ENCODE measurements at places on chromosomes 11 and 22.

GRCh38 chr11:95507794-95508193 lies 276.8 kb upstream of the SESN3 start:
- no peak for DNase-seq

GRCh38 chr11:68447015-68447801 lies 13.3 kb upstream of the PPP6R3 start:
- DNase-seq: no peak

- no peak for DNase-seq
Observed at GRCh38 chr11:13672576-13673210, 4.2 kb downstream of the FAR1 start.

- DNase-seq: no peak
Observed at GRCh38 chr22:46738647-46739093, 618 bp upstream of the CERK start.

- no peak for DNase-seq
Observed at GRCh38 chr11:78350091-78350645, 67.5 kb downstream of the GAB2 start.

DNA sequence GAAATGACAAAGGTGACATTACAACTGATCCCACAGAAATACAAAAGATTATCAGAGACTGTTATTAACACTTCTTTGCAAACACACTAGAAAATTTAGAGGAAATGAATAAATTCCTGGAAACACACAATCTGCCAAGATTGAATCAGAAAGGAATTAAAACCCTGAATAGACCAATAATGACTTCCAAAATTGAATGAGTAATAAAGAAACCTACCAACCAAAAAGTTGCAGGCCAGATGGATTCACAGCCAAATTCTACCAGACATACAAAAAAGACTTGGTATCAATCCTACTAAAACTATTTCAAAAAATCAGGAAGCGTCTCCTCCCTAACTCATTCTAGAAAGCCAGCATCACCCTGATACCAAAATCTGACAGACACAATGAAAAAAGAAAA lies 17.2 kb downstream of the RAB38 start:
- no peak for DNase-seq

- DNase-seq: no peak
Observed at GRCh38 chr11:2796091-2796490, 89.5 kb downstream of the CDKN1C start.

GRCh38 chr22:23080613-23081290 lies 10.4 kb downstream of the GNAZ start:
- DNase-seq: no peak

DNA sequence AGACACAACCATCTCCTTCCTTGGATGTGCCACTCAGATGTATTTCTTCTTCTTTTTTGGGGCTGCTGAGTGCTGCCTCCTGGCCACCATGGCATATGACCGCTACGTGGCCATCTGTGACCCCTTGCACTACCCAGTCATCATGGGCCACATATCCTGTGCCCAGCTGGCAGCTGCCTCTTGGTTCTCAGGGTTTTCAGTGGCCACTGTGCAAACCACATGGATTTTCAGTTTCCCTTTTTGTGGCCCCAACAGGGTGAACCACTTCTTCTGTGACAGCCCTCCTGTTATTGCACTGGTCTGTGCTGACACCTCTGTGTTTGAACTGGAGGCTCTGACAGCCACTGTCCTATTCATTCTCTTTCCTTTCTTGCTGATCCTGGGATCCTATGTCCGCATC lies 489 bp downstream of the OR10A4 start:
- no peak for DNase-seq

DNA sequence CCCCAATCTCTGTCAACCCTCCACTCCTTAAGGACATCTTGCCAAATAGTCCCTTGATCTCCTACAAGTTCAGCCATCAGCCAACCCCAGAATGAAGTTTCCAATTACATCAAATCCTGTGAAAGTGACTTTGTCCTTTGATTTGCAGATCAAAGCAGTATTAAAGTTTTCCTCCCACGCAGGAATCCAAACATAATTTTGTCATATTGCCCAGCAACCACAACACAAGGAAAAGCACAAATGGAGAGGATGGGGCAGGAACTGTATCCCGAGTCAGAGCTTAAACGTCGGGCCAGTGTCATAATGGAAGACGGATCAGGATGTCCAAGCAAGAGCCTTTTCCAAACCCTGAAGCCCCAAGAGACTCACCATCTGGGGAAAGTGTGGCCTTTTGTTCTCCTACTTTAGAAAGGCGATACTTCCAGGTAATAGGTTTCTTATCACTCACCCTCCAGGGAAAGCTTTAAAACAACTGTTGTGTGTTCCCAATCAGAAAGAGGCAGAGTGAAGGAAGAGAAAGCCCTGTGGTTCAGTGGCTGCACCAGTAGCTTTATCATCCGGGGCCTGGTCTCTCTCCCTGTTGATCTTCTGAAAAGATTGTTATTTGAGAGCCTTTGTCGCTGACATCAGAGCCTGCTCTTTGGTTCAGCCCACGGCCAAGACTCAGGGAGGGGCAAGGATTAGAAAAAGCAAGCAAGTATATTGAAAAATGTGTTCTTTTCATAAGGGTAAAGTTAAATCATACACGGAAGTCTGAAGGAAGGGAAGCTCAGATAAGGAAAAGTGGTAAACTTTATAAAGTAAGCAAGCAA lies 41.7 kb downstream of the EXPH5 start:
- DNase-seq: no peak

DNA sequence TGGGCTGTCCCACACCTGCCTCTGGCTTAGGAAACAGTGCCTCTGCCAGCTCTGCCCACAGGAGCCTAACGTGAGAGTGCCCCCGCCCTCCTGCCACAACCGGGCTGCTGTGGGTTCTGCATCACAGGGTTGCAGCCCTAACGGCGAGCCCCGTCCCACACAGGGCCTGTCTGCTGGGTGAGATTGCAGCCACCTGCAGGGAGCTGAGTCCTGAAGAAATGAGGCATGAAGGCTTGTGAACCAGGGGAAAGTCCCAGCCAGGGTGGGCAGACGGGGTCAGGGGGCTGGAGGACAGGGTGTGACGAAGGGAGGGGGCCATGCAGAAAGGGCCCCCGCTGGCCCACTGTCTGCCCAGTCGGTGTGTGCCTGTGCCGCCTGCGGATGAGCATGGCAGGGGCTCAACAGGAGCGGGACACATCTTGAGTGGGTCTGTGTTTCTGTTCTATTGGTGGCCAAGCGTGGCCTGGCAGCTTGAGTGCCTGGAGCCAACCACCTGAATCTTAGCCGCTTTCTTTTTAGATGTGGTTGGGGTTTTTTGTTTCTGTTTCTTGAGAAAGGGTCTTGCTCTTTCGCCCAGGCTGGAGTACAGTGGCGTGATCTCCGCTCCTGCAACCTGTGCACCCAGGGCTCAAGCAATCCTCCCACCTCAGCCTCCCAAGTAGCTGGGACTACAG lies 38.9 kb downstream of the CTTN start:
- DNase-seq: no peak

DNA sequence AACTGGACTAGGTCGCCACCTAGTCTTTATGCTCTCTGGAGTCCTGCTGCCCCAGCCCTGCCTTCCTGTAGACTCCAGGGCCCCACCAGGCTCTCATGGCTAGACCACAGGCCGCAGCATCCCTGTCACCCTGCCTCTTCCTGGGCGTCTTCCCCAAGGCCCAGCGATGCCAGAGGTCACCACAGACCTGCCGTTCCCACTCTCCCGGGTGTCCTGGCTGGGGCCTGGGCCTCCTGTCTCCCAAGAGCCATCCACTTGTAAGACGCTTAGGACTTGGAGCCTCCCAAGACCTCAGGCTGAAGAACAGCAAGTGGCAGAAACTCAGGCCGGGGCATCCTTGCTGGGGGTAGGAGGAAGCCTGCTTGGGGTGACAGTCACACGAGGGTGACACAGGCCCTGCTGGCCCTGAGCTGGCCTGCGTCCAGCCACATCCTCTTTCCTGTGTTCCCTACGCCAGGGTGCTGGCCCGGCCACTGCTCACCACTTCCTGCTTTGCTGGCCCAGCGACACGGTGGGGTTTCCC lies 2.0 kb upstream of the TCIRG1 start:
- no peak for DNase-seq

GRCh38 chr22:40281717-40282116 lies 64.6 kb upstream of the ADSL start:
- no peak for DNase-seq

- DNase-seq: no peak
Observed at GRCh38 chr22:31321421-31321820, 24.7 kb downstream of the PATZ1 start.

DNA sequence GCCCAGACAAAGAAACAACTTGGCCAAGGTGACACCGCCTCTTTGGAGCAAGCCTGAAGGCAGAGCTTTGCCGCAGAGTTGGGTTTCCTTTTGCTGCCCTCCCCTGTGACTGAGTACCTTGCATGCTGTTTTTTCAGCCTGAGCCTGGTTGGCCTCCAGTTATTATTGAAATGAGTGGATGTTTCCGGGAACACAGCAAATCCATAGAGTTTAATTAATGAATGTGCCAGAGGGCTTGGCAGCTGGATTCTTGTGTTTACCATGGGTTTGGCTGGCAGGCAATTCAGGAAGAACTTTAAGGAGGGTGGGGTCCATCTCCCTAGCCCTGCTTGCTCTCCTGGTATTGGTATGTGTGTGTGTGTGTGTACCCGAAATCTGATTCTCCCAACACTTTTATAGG lies 65.6 kb upstream of the CRYBB3 start:
- no peak for DNase-seq

GRCh38 chr11:75721852-75722668 lies 4.4 kb downstream of the MOGAT2 start:
- no peak for DNase-seq

DNA sequence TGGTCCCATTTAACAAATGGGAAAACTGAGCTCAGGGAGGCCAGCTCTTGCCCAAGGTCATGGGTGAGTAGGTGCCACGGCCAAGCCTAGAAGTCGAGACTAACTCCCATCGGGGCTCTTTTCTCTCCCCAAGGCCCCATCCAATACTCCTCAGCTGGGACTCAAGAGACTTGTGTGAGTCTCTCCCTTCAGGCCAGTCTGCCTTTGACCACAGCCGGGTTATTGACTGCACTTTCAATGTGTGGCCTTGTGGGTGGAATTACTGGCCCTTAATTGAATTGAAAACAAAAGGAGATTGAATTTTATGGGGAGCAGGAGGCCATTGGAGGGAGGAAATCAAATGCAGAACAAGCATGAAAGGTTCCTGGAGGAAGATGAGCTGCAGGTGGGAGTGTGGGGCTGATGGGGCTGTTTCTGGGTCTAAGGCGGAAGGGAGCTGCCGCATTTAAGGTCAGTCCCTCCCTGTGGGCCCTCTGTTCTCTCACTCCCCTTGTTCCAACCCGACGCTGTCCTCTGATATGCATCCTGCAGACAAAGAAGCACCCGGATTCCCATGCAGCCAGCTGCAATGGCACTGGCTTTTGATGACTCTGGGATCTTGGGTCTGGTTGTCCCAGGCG lies 552.8 kb downstream of the MIAT start:
- no peak for DNase-seq

GRCh38 chr11:74471668-74472429 lies 4.5 kb upstream of the KCNE3 start:
- DNase-seq: no peak

- no peak for DNase-seq
Observed at GRCh38 chr11:12189543-12190235, 79.3 kb downstream of the MICAL2 start.

DNA sequence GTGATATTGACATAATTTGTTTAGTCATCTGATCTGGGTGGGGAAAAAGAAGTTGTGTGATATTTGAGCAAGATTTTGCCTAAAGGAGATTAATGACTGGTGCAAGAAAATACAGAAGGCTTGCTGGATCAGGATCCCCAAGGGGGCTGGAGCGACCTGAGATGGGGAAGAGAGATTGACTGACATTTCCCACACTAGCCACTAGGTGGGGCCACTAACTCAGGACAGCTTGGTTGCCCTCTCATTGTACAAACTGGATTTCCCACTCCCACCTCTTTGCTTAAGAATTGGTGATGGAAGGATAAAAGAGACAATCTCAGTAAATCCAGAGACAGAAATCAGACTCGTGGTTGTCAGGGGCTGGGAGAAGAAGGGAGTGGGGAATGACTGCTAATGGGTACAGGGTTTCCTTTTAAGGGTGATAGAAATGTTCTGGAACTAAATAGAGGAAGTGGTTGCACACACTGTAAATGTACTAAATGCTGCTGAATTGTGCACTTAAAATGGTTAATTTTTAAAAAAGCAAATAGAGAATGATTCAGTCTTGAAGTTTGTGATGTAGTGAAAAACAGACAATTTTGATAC lies 50.7 kb downstream of the CTTN start:
- DNase-seq: no peak

DNA sequence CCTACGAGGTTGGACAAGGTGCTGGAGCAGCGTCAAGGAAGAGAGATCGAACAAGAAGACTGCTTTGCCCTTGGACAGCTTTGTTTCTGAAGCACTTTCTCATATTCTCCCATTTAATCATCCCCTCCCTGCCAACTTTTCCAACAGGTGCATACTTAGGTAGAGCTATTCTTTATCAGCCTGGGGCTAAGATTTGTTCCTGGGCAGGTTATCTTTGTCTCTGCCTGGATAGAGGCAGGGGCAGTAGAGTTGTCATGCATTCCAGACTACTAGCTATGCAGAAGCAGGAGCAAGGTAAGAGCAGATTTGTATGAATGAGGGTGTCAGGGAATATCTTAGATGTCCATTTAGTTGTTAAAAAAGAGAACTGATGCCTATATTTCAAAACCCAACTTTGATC lies 82.3 kb downstream of the PTPRJ start:
- DNase-seq: no peak

DNA sequence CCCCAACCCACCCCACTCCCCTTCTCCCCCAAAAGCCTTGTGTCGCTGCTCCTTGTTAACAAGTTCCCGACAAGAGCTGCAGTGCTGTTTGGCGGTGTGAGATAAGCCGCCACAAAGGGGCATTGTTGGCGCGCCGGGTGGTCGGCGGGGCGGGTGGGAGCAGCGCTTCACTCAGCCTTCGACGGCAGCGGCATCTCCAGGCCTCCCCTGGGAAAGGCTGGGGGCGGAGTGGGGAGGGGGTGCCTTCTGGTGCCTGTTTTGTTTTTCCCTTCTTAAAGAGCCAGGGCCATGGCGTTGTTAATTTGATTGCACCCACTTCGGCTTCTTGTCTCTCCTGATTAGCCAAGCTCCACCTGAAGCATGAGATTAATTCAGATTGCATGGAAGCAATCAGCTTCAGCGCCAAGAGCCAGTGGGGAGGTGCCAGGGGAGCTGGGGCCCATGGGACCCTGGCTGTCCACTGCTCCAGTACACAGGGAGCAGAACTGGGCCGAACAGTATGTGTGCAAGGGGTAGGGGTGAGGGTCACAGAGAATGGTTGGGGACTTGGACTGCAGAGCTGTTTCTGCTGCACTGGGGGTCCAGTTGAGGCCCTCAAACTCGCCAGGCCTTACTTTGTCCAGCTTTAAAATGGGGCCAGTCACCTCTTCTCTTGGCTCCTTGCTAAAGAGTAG lies 165.1 kb downstream of the CEP164 start:
- no peak for DNase-seq
